ENCODE measurements at places on chromosomes 12 and 14. TPM values are rescaled to one million over a fixed set of nuclear protein-coding genes. Genes with fewer than 3 reads are reported as not detected.

CSAD gene
- total RNA-seq, result 39.1 TPM

DNA sequence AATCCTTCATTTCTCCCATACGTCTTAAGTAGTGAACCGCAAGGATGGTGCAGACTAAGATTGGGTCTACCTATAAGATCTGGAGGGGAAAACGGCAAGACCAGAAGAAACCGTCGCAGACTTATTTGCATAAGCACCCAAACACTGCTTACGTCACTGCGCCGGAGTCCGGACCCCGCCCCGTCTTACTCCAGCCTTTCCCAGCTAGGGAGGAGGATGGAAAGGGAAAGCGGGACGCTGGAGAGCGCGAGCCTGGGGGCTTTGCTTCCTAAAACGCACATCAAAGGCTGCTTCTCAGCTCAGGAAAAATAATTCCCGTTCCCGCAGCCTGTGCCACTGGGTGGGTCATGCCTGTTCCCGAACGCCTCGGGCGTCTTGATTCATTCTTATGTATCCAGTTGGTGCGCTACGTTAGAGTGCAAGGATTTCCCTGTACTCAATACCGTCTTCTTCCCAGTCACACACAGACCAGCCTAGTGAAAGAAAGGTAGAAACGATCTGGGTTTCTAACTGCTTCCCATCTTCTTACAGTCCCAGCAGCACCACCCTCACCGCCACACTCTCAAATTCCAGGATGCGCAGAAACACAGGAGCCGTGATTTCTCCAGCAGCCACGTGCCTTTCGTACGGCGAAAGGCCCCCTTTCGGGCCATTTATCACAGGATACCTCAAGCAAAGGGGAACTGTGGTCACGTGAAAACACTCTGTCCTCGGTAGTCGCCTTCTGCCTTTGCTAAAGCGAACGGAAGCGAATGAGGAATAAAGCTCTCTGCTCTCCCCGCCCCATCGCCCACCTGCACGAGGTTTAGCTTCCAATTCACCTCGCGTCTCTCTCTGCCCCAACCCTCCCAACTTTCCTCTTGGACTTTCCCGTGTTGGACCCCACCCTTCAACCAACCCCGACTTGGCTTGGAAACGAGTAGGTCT is 1.1 kb downstream of the SLC6A15 start:
- peak overlapping the region; percentile 64 for H3K4me3 ChIP-seq
- peaks cover 26% of the 10 kb centered on the region for H3K27me3 ChIP-seq
- peaks cover 11% of the 10 kb centered on the region for H3K4me1 ChIP-seq
- peak; percentile 79 for DNase-seq
- H3K36me3 ChIP-seq, result no peaks in the 10 kb centered on the region
- H3K27ac ChIP-seq, result no peak overlapping the region

AMDHD1 gene
- total RNA-seq, result 1.2 TPM

DNA sequence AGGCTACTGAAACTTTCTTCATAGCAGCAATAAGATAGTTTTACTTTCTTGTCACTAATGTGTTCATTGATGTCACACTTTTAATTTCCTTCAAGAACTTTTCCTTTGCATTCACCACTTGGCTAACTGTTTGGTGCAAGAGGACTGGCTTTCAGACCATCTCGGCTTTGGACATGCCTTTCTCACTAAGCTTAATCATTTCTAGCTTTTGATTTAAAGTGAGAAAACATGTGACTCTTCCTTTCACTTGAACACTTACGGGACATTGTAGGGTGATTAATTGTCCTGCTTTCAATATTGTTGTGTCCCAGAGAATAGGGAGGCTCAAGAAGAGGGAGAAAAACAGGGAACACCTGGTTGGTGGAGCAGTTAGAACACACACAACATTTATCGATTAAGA is 41.9 kb downstream of the IFNG start:
- H3K27ac ChIP-seq, result no peak overlapping the region
- no peaks in the 10 kb centered on the region for H3K4me1 ChIP-seq
- DNase-seq, result no peak
- H3K4me3 ChIP-seq, result no peak overlapping the region
- no peaks in the 10 kb centered on the region for H3K36me3 ChIP-seq
- no peaks in the 10 kb centered on the region for H3K27me3 ChIP-seq

GRCh38 chr14:52878469-52878868 is 72.4 kb downstream of the FERMT2 start:
- peaks cover 22% of the 10 kb centered on the region for H3K36me3 ChIP-seq
- no peak for DNase-seq
- H3K4me3 ChIP-seq, result no peak overlapping the region
- peaks cover 3% of the 10 kb centered on the region for H3K4me1 ChIP-seq
- no peaks in the 10 kb centered on the region for H3K27me3 ChIP-seq
- no peak overlapping the region for H3K27ac ChIP-seq

- peak overlapping the region; percentile 63 for H3K27ac ChIP-seq
- no peak overlapping the region for H3K4me3 ChIP-seq
- H3K4me1 ChIP-seq, result peaks cover 9% of the 10 kb centered on the region
- peak; percentile 56 for DNase-seq
- H3K36me3 ChIP-seq, result no peaks in the 10 kb centered on the region
- H3K27me3 ChIP-seq, result no peaks in the 10 kb centered on the region
Measured at GRCh38 chr12:14892726-14893505, 7.3 kb upstream of the MGP start.

- no peak for DNase-seq
- no peaks in the 10 kb centered on the region for H3K36me3 ChIP-seq
- no peaks in the 10 kb centered on the region for H3K27me3 ChIP-seq
- H3K27ac ChIP-seq, result peak overlapping the region; percentile 96
- peak overlapping the region; percentile 73 for H3K4me3 ChIP-seq
- H3K4me1 ChIP-seq, result peaks cover 22% of the 10 kb centered on the region
Measured at GRCh38 chr12:121889274-121889624, 659 bp downstream of the PSMD9 start.
